ENCODE measurements at places on chromosomes 6 and 20.

GRCh38 chr20:23094927-23095326, 8.8 kb upstream of the CD93 start:
- DNase-seq = no peak

DNA sequence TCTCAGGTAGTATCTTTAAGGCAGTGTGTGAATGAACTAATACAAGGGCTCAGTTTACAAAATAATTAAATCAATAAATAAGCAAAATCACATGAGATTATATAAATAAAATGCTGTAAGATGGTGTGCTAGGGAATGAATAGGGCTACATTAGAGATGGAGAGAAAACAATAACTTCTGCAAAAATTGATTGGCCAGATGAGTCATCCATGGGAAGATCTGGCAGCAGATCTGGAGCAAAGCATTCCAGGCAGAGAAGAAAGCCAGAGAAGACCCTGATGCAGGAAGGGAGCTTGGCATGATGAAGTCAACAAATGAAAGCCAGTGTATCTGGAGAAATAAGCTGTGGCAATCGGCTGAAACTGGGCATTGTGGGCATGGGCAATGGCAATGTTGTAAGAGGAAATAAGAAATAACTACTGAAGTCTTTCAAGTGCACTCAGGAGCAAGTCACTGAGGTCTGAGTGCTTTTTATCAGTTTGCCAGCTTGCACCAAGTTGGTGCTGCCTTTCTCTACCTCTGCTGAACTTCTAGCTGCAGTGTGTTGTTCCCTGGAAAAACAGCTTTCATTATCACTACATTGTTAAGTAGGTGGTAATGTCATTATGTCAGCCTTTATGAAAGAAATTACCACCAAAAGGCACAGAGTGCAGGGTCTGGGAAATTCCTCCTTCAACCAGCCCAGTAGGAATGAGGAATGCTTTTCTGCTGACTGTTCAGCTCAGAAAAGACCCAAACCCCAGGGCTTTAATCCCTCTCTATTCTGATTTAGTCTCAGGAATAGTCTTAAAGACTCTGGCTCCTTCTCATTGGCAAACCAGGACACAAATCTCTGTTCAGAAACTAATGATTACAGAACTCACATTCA, 231.6 kb downstream of the HTR1B start:
- DNase-seq = no peak

DNA sequence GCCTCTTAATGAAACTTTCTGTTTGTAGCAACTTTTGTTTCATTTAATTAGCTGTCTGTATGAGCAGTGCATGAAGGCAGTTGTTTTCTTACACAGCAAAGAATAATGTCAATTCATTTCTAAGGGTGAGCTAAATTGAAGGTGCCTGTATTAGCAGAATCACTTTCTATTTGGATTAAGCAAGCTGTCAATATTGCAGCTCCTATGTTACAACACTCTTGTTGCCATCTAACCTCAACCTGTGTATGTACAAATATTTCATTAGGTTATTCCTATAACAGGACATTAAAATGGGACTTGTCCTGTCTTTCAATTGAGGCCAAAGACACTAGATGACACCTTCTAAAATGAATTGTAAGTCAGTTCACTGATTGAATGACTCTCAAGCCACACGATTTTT, 647.5 kb downstream of the UTRN start:
- no peak for DNase-seq

DNA sequence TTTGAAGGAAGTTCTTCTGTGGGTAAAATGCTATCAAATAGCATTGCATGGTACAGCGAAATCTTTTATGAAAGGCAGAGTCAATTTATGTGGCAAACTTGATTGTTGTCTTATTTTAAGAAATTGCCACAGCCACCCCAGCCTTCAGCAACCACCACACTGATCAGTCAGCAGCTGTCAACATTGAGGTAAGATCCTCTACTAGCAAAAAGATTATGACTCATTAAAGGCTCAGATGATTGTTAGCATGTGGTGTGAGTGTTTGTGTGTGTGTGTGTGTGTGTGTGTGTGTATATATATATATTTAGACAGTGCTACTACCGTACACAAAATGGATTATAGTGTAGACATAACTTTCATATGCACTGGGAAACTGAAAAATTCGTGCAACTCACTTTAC, 27.8 kb downstream of the LRRN4 start:
- no peak for DNase-seq

- no peak for DNase-seq
These were observed 92.6 kb upstream of the SGK1 start for GRCh38 chr6:134410541-134410940.

- no peak for DNase-seq
These were observed 236.1 kb downstream of the BMP2 start for GRCh38 chr20:7003598-7003997.

DNA sequence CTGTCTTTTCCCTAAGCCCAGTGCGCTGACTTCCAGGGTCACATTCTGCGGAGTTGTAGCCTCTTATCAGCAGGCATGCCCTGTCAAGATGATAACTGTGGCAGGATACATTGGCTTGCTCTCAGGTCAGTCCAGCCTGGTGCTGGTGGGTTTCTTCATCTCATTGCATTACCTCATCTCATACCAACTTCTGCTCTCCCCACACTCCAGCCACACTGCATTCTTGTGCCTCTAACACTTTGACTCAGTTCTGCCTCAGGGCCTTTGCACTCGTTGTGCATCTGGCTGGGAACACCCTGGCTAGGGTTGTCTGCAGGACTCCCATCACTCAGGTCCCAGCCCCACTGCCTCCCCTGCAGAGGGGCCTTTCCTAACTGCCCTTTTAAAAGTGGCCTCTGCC, 110.3 kb upstream of the BACH2 start:
- no peak for DNase-seq

DNA sequence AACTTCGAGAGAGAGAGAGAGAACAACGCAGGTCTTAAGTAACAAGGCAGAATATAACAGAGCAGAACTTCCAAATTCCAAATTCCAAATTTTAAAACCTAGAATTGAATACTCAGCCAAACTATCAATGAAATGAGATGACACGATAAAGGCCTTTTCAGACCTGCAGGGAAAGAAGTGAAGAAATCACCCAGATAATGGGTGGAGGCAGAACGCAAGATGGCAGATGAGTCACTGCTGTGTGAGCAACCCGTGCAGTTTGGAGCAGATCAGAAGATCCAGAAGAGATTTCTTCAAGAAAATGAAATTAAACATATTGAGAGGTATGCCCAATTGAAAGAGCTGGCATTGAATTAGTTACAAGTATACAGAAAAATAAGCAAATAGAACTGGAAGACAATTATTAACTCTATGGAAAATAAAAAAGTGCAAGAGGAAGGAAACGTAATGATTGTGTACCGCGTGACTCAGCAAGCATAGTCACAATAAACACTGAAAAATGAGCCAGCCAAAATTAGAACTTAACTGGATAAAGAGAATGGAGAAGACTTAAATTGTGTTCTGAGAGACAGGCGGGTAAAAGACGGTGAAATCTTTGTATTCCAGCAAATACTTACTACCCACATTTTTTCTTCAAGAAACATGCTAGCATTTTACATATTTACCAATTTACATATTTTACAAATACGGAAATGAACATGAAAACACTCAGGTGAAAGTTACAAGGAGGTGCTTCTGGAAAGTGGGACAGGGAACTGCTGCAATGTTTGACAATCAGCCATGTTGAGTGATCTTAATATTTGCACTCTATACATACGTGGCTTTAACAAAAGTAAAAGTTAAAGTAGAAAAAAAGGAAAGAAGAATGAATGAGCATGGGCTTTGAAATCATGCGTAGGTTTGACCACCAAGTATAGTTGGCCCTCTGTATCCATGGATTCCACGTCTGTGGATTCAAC, 87.9 kb upstream of the CDYL start:
- DNase-seq = no peak

All from NCI-H774 (cell line).